EH (cell line): ENCODE measurements at places on chromosomes 2 and 18.

GRCh38 chr2:230053753-230054478 is 14.8 kb downstream of the SLC16A14 start:
- peak; percentile 61 for DNase-seq

DNA sequence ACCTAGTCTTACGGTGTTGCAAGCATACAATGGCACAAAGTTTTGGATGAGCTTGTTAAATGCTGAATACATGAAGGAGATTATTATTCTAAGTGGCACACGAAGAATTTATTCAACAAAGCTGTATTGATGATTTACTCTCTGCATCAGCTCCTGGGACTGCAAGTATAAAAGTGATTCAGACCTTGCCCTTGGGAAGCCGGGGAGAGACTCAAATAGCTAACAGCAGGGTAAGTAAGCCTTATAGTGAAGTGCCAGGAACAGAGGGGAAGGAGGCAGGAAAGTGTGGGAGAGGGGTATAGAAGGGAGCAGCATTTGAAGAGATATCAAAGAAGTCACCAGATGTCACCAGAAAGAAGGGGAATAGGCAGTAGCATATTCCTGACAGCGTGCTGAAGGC is 115.4 kb downstream of the MCFD2 start:
- DNase-seq, result peak; percentile 68

DNA sequence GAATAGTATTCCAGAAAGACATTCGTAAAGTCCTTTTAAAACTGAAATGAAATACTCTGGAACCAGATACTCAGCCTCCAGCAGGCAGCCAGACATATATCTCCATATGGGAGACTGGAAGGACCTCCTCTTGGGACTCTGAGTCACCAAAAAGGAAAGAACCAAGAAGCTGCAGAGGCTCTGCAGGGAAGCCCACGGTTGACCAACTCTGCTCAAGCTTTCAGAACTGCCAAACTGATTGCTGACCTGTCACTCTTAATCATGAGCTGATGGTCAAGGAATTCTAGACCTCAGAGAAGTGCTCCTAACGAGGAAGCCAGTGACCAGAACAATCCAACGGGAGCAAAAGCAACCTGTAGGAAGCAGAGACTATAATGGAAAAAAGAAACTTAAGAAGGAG is 434.7 kb downstream of the EIPR1 start:
- DNase-seq, result no peak

DNA sequence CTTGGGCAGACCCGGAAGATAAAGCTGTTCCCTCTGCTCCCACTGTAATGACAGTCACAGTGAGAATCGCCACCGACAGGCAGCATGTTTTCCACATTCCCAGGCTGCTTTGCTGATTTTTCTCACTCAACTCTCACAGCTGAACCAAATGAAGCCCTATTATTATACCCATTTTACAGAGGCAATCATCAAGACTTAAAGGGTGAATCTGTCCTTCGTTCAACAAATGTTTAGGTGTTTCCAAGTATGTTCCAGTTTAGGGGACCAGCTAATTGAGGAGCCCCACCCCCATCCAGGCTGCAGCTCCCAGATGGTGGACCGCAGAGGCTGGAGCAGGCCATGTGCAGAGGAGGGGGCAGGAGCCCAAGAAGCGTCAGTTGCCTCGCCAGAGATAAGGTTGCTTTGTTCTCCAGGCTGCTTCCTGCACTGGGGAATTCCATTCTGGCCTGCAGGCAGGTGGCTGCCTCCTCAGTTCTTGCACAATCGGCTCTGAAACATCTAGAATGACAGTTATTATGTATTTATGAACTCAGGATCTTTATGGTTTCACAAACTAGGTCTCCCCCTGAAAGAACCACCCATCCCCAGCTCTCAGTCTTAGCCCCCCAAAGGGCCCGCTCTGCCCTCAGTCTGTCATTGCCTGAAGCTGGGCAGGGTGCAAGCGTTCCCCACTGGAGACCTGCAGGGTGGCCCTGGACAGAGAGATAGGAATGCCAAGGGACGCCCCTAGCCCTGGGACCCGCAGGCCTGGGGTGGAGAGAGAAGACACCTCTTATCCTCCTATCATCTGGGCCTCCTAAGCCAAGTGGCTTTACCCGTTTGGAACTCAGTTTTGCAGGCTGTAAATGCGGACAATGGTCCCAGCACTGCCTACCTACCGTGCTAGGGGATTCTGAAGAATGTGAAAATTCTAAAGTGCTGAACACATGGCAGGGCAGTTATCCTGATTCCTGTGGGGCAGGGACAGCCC is 49.1 kb upstream of the MYCN start:
- DNase-seq, result no peak

- DNase-seq, result no peak
Measured at GRCh38 chr2:156110890-156111289, 221.6 kb downstream of the NR4A2 start.

DNA sequence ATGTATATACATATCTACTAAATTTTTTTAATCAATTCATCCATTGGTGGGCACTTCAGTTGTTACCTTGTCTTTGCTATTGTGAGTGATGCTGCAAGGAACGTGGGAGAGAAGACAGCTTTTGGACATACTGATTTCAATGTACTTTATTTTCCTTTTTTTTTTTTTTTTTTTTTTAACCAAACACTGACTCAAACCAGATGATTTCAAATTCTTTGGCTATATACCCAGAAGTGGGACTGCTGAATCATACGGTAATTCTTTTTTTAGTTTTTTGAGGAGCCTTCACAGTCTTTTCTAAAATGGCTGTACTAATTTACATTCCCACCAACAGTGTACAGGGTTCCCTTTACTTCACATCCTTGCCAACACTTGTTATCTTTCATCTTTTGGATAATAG is 204.7 kb downstream of the INSIG2 start:
- DNase-seq, result peak; percentile 38

- DNase-seq, result peak; percentile 79
Measured at GRCh38 chr2:224039080-224039769, at the start of gene SERPINE2. TSS of gene SERPINE2 (minus strand) at chr2:224039286. CDS start at chr2:224001900, 37,386 bp downstream.

DNA sequence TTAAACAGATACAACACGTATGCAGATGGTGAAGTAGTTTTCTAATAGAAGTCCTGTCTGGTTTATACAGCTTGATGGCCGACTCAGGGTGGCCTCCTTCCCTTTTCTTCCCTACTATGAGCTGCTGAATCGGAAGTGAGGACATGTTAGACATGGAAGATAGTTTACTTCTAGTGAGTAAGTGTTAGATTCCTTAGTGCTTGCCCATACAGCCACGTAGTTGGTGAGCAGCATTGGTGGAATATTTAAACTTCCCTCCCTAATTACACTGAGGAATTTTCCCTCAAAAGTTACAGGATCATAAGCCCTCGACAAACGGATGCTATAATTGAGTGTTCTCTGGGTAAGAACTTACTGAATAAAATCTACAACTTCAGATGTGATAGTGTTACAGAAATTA is 52.1 kb downstream of the RHBDD1 start:
- peak; percentile 92 for DNase-seq

DNA sequence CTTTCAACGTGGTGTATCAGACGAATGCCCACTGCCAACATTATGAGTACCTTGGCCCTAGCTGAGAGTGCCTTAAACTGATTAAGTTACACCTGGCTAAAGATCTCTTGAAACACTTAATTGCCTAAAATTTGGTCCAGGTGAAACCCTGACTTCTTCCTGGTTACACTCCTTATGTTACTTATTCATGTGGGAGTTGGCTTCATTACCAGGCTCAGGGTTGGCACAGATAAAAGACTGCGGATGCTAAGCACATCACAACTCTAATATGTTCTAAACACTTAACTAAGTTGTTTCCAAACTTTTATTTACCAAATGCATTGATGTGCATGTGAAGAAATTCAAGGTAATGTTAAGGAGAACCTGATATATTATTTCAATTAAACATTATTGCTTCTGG is 298.9 kb downstream of the TCF4 start:
- no peak for DNase-seq

- DNase-seq, result peak; percentile 32
Measured at GRCh38 chr2:61988462-61989366, 83.2 kb downstream of the COMMD1 start.

DNA sequence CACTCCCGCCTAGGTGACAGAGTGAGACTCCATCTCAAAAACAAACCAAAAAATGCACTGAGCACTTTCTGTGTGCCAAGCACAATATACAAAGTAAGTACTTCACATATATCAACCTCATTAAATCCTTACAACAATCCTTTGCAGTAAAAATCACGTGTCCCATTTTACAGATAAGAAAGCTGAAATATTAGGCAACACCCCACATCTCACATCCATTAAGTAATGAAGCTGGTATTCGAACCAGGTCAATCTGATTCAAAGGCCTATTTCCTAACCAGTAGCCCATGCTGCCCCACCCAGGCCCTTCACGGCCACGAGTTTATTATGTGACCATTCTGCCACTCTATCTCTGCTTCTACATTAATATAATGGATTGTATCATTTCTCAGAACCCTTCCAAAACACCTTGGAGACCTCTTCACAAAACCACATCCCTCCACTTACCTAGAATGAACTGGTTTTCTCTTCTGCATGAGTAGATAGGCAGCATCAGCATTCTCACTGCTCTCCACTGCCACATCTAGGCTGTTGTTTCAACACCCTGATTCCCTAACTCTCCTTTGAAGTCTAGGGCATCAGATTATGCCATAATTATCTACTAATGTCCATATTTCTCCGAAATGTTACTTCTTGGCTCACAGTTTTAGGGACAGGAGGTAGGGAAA is 3.1 kb upstream of the EXOC6B start:
- DNase-seq, result peak; percentile 2

DNA sequence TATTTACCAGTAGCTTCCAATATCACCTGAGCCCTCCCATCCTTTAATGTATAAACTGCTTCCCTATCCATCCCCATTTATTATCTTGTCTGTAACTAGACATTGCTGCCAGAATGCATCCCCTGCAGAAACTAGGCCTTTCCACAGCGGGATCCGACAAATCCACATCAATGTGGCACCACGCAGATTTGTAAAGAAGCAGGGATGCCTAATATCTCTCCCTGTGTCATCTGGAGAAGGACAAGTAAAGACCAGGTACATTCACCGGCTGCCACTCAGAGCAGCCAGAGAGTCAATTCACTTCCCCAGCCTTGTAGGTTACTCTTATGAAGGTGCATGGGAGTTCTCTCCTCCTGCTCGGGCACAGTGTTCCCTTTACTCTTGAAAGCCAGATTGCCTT is 98.8 kb upstream of the MAP3K20 start:
- DNase-seq, result no peak

DNA sequence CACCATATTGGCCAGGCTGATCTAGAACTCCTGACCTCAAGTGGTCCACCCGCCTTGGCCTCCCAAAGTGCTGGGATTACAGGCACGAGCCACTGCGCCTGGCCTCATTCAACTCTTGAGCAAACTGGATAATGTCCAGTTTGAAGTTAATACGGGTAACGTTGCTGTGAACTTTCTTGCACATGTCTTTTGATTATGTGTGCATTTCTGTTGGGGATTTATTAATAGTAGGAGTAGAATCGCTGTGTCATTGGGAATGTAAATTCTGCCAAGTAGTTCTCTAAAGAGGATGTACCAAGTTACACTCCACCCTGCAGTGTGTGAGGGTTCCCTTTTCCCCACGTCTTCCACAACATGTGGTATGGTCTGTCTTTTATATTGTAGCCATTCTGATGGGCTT is 6.2 kb downstream of the IMPA2 start:
- DNase-seq, result peak; percentile 29

GRCh38 chr2:42585779-42586178 is 17.3 kb downstream of the MTA3 start:
- DNase-seq, result no peak

- peak; percentile 30 for DNase-seq
Measured at GRCh38 chr2:177551989-177552421, 159.4 kb downstream of the AGPS start.

GRCh38 chr2:64137567-64137966 is 6.7 kb downstream of the PELI1 start:
- peak; percentile 15 for DNase-seq

GRCh38 chr2:30932870-30933269 is 125.6 kb upstream of the CAPN13 start:
- no peak for DNase-seq

- no peak for DNase-seq
Measured at GRCh38 chr2:104434318-104434792, 419.6 kb upstream of the POU3F3 start.

DNA sequence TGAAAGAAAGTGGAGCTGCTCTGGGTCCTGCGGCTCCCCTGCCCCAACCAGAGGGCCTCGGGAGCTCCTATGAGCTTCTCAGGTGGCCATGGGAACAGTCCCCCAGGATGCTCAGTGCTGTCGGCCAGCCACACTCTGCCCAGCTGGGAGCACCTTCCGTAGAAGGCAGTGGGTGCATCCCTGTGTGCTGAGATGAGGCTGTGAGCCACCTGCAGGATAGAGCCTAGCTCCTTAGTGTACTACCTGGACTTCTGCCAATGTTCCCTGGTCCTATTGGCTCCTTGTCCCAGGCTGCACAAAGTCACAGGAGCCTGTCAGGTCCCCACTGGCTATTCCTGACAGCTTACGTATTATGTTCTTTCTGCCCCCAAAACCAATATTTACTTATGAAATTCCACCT is 16.1 kb downstream of the PRELID3A start:
- no peak for DNase-seq

GRCh38 chr2:241274127-241274526 is 41.3 kb downstream of the HDLBP start:
- DNase-seq, result no peak

DNA sequence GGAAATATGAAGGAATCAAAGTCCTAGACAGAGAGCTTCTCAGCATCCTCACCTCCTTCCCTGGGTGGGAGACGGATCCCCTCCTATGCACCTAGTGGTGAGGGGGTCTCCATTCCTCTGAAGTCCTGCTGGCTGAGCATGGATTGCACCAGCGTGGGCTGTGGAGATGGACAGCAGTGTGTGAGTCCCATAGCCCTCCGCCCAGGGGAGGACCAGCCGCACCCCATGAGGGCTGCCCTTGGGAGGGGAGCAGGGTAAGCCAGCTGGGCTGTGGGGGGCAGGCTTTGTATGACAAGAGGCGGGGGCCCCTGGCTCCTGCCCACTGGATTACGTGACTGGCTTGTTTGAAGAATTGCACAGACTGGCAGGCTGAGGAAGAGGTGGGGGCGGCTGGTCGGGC is 768.2 kb downstream of the GALR1 start:
- DNase-seq, result no peak

DNA sequence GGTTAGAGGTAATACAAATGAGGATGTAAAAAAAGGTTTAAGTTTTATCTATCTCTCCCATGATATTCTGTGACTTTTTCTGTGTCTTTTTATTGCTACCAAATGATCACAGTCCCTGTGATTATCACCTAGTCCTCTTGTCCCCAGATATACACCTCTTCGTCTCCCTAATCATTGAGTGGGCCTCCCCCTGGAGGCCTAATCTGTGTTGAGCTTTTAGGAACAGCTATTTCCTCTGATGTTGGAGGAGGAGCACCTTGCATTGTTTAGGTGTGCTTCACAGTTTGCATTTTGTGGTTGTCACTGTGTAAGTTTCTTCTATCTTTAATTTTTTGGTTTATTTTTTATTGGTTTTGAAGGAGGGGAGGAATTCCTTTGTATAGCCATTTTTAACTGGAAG is 33.3 kb downstream of the CCDC85A start:
- no peak for DNase-seq

- no peak for DNase-seq
Measured at GRCh38 chr18:42155024-42155423, 200.0 kb downstream of the PIK3C3 start.

GRCh38 chr2:19358242-19359020 is at the start of gene OSR1:
TSS of gene OSR1 (minus strand) at chr2:19358623. CDS start at chr2:19353805, 4,818 bp downstream.
- DNase-seq, result peak; percentile 86
